ENCODE measurements at places on chromosomes 4 and X.

GRCh38 chr4:139525414-139525813, 30.6 kb downstream of the SETD7 start:
- DNase-seq, result no peak

GRCh38 chrX:106436691-106437090, 175.1 kb upstream of the RADX start:
- DNase-seq, result no peak

- no peak for DNase-seq
Observed at GRCh38 chr4:46274717-46275116, 115.2 kb downstream of the GABRA2 start.

DNA sequence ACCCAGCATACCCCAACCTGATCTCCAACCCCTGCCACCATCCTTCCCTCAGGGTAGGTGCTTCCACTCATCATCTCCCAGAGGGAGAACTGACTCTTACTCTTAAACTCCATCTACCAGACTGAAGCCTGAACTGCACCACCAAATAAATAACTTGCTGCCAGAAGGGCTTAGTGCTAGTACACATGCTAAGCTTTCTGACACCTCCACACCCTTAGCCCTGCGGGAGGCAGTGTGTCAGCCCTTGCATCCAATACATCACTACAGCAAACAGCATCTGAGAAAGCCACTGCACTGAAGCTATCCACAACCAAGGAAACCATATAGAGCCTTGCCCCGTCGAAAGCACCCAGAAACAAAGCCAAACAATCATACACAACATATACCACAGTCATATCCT, 68.6 kb upstream of the MCF2 start:
- DNase-seq, result no peak

DNA sequence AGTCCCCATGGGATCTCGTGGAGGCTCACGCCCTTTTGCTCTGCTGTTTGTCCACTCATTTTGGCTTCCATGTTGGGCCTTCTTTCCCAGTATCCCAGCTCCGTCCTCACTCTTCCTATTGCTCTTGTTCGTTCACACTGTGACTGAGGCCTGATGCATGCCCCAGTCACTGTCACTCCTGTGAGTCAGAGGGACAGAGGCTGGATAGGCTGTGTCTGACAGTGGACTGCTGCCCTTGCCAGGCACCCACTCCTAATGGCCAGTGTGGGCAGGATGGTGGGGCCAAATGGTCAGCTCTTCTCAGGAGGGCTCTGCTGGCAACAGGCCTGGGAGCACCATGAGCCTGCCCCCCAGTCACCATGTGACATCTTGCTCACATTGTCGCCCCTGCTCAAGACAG, 40.0 kb downstream of the HADH start:
- no peak for DNase-seq

DNA sequence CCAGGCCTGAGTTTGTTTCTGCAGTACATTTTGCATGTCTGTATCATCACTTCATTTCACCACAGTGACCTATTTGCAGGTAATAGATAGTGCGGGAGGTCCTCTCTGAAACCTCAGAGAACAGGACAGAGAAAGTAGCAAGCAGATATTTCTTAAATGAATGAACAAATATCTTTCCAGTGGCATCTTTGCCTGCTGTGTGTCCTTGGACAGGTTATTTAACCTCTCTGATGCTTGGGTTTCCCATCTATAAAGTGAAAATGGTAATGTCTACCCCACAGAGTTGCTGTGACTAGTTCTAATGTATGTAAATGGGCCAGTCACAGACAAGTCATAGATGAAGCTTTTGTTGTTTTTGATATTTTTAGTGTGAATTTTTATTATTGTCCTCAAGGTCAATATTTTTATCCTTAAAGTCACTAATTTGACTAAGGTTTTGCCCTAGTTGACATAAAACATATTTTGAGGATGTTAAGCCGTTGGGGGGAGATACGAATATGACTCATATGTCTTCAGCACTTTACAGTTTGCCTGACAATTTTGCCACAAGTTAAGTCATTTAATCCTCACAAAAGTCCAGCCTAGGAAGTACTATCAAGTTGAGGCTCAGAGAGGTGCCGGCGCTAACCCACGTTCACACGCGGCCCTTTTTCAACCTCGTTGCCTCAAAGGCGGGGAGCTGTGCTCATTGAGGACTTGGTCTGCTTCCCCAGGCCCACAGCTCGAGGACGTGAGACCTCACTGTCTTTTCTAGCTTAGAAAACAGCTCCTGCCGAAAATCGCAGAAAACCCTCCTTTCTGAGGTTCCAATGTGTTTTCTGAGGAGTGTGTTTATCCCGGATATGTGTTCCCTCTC, 126.7 kb upstream of the STX18 start:
- no peak for DNase-seq

DNA sequence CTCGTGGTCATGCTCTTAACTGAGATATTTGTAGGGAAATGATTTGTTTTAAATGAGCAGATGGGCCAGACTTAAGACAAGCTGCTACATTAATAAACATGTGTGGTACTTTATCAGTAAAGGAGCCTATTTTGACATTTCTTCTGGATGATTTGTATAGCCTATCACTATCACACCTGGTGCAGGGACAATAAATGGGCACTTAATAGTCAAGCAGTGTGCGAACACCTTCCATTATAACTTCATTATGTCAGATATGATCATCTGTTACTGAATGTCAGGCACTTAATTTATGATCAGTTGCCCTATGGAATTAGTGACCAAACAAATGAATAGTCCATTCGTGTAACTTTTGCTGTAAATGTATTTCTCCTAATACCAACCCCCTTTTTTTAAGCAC, 628.8 kb downstream of the ADGRL3 start:
- no peak for DNase-seq

GRCh38 chrX:49309401-49309981, 6.0 kb downstream of the GAGE10 start:
- DNase-seq, result no peak
